Activated CD4-positive, alpha-beta T cell treated with anti-CD3 and anti-CD28 coated beads, Interleukin-2, amount 50 U/mL, for 4 hours (primary cell): ENCODE measurements at places on chromosomes 12 and 14.

DNA sequence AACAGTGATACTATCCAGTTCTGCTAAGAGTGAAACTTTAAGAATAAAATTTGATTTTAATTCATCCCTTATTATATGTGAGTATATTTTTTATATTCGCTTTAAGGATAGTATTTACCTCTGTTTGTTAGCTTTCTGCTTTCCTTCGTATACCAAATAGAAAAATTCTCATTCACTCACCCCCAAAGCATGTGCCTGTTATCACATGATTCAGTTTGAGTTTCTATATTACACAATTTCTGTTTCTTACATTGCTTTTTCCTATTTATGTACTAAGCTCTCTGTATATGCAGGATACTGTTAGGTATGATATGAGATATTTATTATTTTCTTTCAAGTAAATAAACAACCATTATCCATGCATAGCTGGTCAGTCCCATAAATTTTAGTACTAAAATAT lies 275.2 kb downstream of the FBXL14 start:
- DNase-seq: no peak

DNA sequence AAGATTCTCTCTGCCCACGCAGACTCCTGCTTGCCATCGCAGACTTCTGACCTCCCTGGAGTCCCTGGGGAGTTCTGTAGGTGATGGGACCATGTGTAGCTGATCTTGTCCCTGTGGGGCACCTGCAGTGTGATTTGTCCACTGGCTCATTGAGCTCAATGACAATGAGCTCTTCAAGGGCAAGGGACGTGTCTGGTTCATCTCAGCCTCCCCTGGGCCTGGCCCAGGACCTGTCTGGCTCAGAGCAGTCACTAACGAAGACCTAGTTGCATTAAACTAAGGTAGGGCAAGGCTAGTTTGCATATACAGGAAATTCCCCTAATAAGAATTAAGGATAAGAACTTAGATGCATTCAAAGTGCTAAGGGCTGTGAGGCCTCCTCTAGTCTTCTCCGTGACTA lies 245.5 kb upstream of the NOS1 start:
- no peak for DNase-seq

DNA sequence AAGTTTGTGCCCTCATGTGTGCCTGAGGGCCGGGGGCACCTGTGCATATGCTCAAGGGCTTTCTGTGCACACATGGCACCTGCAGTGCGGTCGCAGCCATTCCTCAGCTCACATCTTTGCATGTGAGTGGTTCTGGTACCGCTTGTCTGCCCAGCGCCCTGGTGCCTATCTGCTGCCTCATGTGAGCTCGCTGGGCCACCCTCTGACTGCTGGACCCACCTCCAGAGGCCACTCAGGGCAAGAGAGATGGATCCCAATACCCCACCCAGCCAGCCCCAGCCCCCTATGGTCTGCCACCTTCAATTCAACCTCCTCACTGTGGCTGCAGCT lies 5.4 kb upstream of the AMN start:
- DNase-seq: no peak

DNA sequence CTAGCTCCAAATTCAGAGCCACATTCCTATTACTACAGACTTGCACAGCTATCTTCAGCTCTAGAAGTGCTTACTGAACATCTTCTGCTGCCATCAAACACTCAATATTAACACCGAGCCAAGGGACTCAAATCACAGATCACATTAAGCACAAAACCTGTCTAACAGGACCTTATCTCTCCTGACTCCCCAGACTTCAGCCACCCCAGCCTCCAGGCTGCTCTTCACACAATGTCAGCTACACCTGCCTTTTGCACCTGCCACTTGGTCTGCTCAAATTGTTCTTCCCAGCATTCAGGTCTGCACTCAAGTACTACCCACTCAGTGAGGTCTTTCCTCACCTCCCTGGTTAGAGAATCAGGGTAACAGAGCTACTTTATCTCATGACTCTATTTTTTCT lies 57.1 kb downstream of the GALC start:
- DNase-seq: no peak

- no peak for DNase-seq
These were observed 264.2 kb upstream of the KITLG start for GRCh38 chr12:88844426-88844825.

GRCh38 chr12:123761841-123762714 lies at the start of gene DNAH10:
Gene DNAH10 (plus strand): TSS chr12:123762301. CDS start chr12:123762337, 36 bp downstream.
- DNase-seq: peak; percentile 24

- no peak for DNase-seq
These were observed 8.0 kb downstream of the KRT2 start for GRCh38 chr12:52644078-52644415.

GRCh38 chr12:97151481-97151880 lies 244.4 kb downstream of the NEDD1 start:
- DNase-seq: no peak

DNA sequence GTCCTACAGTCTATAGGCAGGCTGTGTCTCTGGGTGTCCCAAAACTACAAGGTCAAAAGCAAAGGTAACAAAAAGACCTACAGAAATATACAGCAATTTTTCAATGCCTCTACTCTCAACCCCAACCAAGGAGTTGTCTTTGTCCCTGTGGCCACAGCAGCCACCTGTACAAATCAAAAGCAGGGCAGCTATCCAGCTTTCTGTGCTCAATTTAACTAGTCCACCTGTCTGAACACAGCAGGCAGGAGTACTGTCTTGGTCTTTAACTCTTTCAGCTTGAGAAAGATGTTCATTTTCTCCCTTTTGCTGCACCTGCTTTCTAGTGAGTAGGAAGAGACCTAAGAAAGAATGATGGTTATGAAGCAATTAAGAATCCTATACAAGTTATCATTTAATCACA lies 19.7 kb downstream of the GDF11 start:
- no peak for DNase-seq

DNA sequence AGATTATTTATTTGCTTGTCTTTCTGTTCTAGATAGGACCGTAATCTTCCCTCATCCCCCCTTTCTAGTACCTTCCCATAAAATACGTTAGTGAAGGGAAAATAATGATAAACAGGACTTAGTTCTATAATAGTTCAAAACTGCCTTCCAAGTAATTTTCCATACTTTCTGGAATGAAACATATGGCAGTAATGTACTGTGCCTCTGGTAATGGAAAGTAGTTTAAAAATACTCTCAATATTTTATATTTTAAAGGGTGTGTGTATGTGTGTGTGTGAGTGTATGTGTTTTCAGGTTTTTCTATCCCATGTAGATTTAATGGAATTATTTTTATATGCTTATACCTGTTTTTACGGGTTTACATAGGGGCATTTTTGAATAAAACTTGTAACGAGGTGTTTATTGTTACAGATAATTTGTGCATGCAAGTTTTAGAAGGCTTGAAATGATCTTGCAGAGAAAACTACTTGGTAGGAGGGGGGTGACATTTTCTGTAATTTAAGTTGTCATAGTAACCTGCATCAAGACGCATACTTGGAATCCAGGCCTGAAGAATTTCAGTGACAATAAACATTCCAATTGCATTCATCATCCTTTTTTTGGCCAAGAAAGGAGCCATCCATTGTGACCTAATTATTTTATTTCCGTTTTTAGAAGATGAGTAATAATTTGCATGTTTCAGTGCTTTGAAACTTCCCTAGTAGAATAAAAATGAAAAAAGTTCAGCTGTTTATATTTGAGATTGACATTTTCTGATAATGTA lies 38.9 kb downstream of the RASSF8 start:
- DNase-seq: no peak

DNA sequence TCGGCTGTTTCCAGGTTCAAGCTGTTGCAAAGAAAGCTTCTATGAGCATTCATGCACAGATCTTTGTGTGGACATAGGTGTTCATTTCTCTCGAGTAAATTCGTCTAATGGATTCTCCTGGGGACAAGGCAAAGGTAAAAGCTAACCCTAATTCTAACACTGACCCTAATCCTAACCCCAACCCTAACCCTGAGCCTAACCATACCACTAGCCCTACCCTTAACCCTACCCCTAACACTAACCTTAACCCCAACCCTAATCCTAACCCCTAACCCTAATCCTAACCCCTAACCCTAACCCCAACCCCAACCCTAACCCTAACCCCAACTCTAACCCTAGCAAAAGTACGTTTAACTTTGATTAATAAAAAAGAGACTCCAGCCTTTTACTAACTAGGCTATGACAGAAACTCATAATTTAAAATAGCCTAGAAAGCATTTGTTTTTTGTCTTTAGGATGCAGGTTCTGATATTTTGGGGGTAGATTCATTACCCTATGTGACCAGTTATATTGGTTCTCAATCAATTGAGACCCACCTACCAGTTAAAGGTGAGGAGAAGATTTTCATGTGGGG lies 27.6 kb upstream of the RFLNA start:
- DNase-seq: no peak
